Activated T-cell treated with anti-CD3 and anti-CD28 coated beads, Interleukin-2, amount 50 U/mL, for 72 hours (primary cell): ENCODE measurements at places on chromosomes 11 and 22.

- no peak for DNase-seq
Observed at GRCh38 chr22:45067731-45068130, 57.9 kb upstream of the PHF21B start.

DNA sequence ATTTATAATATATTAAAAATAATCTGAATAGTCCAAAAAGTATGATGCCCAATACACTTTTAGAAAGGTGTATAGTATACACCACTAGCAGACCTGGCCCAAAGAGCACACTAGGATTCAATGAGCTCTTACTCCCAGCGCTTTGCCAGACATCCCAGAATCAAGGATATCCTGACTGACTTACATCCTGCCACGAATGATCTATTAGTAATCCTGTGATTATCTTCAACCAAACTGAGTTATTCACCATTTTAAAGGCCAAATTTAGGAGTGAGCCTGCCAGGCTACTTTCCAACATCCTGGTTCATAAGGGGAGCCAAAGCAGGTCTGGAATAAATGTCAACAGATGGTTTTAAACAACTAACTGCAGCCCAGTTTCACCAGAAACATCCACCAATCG, 60.8 kb upstream of the FAM181B start:
- DNase-seq: no peak

DNA sequence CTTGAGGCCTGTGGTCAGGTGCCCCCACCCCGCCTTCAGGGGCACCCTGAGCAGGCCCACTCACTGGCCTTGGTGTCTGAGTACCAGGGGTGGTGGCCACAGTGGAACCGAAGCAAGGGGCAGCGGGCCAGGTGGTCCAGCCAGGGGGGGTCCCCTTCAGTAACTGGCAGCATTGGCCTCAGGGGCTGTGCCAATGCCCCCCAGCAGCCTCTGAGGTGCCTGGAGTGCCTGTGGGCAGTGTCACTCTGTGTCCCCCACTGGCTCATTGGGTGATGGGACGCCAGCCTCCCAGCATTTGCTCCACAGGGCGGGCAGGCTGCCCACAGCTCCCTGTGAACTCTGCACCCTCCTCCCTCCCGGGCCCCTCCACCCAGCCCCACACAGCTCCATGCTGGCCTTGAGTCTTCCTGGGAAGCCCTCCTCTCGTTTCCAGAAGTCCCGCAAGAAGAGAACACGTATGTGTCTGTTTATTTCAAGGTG, 29.5 kb upstream of the CARS1 start:
- no peak for DNase-seq

DNA sequence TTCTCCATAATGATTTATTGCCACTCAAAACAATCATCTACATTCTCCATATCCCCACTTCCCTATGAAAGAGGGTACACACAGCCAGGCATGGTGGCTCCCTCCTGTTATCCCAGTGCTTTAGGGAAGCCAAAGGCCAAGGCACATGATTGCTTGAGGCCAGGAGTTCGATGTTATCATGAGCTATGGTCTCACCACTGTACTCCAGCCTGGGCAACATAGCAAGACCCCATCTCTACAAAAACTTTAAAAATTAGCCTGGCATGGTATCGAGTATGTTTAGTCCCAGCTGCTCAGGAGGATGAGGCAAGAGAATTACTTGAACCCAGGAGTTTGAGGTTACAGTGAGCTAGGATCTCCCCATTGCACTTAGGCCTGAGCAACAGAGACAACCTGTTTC, 6.0 kb downstream of the HPS5 start:
- DNase-seq: no peak

GRCh38 chr11:61332281-61332796, 566 bp downstream of the DDB1 start:
- peak; percentile 19 for DNase-seq

- DNase-seq: no peak
Observed at GRCh38 chr11:76579056-76579751, 91.3 kb downstream of the LRRC32 start.

DNA sequence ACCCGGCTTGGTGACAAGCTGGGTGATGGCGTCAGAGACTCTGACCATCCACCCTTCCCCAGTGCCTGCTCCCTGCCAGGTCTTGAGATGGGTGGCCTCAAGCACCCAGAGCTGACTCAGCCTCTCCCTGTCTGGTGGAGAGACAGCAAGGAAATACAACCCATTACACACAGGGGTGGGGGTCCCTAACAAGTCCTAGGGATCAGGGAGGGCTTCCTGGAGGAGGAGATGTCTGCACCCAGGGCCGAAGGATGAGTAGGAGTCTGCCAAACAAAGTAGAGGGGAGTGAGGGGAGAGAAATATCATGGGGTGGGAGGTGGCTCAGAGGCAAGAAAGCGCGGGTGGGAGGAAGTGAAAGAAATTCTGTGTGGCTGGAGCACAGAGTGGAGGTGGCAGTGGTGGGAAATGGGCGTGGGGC, 6.8 kb downstream of the MAFF start:
- no peak for DNase-seq

- DNase-seq: no peak
Observed at GRCh38 chr11:111250936-111251335, 5.4 kb downstream of the POU2AF2 start.

DNA sequence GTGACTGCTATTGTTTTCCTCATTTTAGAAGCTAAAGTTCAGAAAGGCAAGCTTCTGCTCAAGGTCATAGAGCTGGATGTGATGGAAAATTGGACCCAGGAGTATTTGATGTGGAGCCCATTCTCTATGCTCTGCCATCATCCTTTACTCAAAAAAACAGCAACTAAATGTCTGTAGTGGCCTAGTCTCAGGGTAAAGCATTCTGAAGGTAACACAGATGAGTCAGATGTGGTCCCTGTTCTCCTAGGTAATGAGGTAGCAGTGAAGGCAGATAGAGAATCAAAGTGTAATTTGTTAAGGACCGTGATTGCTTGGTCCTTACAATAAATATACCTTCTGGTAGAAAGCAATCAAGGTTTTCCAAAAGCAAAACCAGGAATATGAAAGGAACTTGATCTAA, 84.4 kb upstream of the SPON1 start:
- DNase-seq: no peak

DNA sequence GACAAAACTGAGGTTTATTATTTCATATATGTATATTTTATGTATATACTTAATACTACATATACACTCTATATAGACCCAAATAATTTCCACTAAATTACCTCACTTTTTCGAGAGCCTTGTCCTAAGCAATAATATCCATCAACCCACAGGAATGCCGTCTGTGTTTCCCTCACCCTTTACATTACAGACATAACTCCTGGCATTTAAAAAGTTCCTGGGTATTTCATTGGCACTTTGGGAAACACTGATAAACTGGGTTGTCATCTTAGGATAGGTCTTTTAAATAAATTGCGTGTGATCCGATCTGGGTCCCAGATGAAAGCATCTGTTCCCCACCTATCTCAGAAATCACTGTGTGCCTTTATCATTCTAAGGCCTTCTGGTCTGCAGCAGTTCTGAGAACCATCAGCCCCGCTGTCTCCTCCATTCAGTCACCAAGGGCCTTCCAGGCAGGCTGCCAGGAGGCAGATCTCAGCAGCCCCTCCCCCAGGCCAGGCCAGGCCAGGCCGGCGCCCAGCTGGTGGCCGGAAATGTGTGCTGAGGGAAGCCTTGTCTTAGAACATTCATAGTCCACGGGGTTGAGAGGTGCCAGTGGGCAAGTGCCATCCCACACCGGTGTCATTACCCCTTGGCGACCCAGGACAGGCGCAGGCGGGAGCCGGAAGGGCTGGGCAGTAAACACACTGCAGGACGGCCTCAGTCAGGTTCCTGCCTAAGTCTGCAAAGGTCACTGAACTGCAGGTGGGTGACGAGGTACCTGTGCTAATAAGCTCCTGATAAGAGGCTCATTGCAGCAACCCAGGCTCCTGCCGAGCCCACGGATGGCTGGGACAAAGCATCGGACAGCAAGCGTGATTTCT, 3.3 kb downstream of the FGF19 start:
- DNase-seq: no peak
